GM23338 (cell line): ENCODE measurements at places on chromosomes 2 and 18. TPM values are rescaled to one million over a fixed set of nuclear protein-coding genes. Genes with fewer than 3 reads are reported as not detected.

FAM237A gene
- not detected in 2 replicates for polyA plus RNA-seq

TUBA4B gene
- polyA plus RNA-seq: 0.17 TPM in 1 of 2 replicates, not detected in the other

KYNU gene
- 0.10 and 0.21 TPM in 2 replicates for polyA plus RNA-seq

DSG1 gene
- not detected in 2 replicates for polyA plus RNA-seq

KLHL41 gene
- polyA plus RNA-seq: not detected in 2 replicates

C1GALT1C1L gene
- polyA plus RNA-seq: 0.99 and 1.3 TPM in 2 replicates

CLHC1 gene
- 5.0 and 5.1 TPM in 2 replicates for polyA plus RNA-seq

SAP130 gene
- polyA plus RNA-seq: 18.9 and 19.5 TPM in 2 replicates

LYPD1 gene
- 1.5 and 1.7 TPM in 2 replicates for polyA plus RNA-seq

METTL5 gene
- polyA plus RNA-seq: 220 and 233 TPM in 2 replicates

PELI1 gene
- 25.9 and 32.4 TPM in 2 replicates for polyA plus RNA-seq

KCNG2 gene
- polyA plus RNA-seq: 0.13 TPM in 1 of 2 replicates, not detected in the other

BCL11A gene
- polyA plus RNA-seq: 72.5 and 77.6 TPM in 2 replicates

NEU2 gene
- not detected in 2 replicates for polyA plus RNA-seq

SERPINB11 gene
- polyA plus RNA-seq: not detected in 2 replicates

ZSWIM2 gene
- not detected in 2 replicates for polyA plus RNA-seq

CROCC2 gene
- polyA plus RNA-seq: not detected in 2 replicates

SLC30A3 gene
- polyA plus RNA-seq: 4.1 and 6.0 TPM in 2 replicates

IFIH1 gene
- polyA plus RNA-seq: 0.97 and 1.2 TPM in 2 replicates

IWS1 gene
- polyA plus RNA-seq: 84.4 and 97.2 TPM in 2 replicates
